CD4-positive, alpha-beta T cell treated with Interleukin-6 for 4 hours (primary cell): ENCODE measurements at places on chromosomes 12 and 14.

- DNase-seq: no peak
These were observed 7.7 kb upstream of the RACGAP1 start for GRCh38 chr12:50032854-50033581.

DNA sequence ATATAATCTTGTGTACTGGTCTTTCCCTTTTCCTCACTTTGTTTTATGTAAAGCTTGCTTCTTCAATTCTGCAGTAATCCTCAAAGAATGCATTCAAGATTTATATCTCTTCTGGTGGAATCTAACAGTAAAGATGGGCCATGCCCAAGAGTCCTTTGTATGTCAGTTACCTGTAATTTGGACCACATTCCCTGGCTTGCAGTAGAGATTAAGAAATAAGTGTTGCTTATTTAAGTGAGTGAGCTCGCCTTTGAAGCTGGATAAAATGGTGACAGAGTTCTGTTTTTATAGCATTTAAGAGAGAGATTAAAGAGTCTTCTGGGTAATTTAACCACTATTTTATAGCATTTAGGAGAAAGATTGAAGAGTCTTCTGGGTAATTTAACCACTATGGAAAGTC lies 262.1 kb upstream of the ATP2B1 start:
- DNase-seq: no peak

DNA sequence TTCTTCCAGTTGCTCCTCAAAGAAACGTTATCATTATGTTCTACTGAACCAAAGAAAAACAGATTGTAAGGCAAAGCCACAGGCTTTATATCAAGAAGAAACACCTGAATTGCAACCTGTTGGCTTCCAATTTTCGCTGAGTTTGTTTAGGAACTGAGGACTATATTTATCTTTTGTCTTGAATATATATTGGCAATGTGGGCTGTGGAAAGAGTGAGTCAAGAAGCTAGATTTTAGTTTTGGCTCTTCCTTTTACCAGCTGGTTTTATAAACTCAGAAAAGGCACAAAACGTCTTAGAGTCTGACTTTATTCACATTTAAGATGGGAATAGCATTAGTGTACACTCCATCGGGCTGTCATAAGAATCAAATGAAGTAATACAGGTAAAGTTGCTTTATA lies 10.4 kb upstream of the PTHLH start:
- DNase-seq: no peak

GRCh38 chr12:15918066-15918465 lies 6.9 kb downstream of the DERA start:
- DNase-seq: no peak

DNA sequence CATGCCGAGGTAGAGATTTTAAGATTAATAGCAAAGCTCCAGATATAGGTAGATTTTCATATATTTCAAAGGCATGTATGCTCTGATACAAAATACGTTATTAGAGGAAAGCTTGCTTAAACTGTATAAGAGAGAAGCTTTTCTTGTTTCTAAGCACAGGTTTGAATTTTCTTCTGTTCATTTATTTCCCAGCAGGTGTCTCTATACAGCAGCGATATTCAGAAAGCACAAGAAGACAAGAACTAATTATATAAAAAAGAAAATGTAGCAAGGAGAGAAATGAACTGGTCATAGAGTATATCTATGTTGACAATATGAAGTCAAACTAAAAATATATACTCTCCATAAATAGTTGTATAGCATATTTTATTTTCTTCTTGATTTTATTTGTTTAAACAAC lies 307.4 kb upstream of the NOVA1 start:
- no peak for DNase-seq

DNA sequence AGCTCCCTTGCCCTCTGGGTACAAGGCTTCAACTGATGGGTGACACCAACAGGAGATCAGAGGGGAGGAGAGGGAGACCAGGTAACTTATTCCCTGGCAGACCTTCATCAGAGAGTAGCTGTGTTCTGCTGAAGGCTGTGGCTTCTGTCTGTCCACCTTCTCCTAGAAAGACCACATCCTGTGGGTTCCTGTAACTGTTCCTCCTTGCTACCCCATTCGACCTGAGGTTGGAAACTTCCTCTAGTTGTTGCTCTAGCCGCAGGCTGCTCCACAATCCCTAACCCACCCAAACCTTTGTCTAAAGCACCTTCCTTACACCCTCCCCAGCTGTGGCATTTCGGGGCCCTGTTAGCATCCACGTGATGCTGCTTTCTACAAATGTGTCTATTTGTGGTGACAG lies 454.2 kb downstream of the DPF3 start:
- no peak for DNase-seq

GRCh38 chr12:113245695-113246477 lies 24.6 kb downstream of the TPCN1 start:
- DNase-seq: no peak

GRCh38 chr14:61670576-61670975 lies 24.7 kb upstream of the HIF1A start:
- no peak for DNase-seq

GRCh38 chr12:114003286-114003685 lies 37.2 kb upstream of the RBM19 start:
- DNase-seq: no peak

DNA sequence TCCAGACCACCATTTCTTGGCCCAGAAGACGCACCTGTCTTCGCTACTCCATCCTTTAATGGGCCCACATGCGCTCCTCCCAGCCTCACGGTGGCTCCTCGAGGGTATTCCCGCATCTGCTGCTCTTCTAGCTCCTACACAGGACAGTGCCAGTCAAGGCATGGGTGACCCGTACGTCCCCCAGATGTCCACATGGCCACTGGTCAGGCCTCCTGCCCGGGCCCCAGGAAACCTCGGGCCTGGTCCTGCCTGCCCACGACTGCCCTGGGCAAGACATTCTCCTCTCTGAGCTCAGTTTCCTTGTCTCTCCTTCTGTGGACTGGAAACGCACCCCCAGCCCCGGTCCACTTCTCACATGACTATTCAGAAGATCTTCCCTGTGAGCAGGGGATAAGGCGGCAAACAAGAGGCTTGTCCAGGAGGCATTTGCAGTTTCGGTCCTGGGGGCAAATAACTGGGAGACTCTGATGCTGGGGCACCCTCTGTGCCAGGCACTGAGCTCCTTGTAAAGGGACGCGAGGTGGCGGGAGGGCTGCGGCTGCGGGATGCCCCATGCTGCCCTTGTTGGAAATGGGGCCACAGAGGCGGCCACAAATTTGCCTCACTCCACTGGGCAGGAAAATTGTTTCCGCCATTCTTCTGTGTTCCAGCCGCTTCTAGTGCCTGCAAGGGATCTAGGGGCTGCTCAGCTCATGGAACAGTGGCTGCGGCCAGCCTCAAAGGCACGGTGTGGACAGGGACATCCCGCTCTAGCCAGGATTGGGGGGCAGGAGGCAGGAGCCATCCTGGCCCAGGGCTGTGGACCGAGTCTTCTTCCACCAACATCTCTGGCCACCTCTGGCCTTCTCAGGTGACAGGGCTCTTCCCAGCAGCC lies 6.8 kb upstream of the BEGAIN start:
- no peak for DNase-seq

DNA sequence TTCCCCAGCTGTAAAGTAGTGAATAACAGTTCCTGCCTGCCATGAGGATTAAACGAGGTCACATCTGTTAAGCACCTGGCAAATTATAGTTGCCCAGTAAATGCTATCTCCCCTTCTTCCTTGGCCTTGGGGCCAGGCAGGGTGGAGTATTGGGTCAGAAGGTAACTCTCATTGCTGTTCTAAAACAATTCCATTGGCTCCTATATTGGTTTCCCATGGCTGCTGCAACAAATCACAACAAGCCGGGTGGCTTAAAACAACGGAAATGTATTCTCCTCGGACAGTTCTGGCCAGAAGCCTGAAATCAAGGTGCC lies 31.9 kb downstream of the MMAB start:
- no peak for DNase-seq

DNA sequence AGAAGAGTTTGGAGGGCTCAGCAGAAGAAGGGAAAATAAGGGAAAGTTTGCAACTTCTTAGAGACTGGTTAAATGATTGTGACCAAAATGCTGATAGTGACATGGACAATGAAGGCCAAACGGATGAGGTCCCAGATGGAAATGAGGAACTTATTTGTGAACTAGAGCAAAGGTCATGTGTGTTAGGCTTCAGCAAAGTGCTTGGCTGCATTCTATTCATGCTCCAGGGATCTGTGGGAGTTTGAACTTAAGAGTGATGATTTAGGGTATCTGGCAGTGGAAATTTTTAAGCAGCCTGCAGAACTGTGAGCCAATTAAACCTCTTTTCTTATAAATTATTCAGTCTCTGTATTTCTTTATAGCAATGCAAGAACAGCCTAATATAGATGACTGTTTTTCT lies 88.9 kb upstream of the ARHGAP5 start:
- DNase-seq: no peak

DNA sequence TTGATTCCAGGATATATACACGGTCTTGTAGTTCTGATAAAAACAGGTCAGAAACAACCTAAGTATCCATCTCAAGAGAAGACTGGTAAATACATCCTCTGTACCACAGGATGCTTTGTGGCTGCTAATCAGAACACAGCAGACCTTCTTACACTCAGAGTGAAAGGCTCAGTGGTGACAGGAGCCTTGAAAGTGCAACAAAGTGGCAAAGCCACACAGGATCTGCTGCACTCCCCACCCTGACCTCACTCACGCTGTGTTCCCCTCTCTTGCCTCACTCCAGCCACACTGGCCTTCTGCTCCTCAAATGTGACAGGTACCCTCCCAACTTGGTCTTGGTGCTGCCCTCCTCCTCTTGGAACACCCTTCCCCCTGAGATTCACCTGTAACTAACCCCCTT lies 98.1 kb upstream of the GRIP1 start:
- DNase-seq: peak; percentile 23

DNA sequence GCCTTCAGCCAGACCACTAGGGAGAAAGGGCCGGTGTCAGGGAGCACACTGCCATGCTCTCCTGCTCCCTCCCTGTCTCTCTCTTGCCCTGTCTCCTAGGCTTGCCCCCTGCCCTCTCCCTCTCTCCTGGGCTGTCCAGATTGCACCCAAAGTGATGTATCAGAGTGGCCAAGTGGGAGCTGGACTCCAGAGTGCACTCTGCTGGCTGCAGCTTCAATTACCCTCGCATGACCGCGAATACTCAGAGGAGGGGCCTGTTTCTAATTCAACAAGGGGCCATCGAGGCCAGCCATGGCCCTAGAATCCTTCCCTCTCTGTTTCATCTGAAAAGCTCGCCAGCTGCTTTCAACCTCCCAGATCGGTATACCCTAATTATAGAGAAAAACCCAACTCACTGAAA lies 206.4 kb upstream of the FKBP4 start:
- no peak for DNase-seq

DNA sequence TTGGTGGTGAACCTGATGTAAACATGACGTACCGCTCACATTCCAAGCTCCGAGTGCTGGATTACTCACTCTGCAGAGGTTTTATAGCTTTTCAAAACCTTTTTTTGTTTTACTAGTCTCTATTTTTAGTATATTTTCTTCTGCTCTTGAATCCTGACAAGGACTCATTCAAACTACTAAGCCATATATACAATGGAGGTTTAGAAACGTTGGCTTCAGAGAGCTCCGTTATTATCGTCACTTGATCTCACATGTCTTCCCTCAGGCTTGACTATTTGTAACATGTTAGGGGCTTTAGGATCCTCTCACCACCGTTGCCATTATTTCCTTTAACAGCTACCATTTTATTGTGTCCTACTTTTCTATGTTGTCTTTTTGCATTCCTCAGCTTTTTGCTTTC lies 1321.5 kb upstream of the FLRT2 start:
- DNase-seq: no peak

DNA sequence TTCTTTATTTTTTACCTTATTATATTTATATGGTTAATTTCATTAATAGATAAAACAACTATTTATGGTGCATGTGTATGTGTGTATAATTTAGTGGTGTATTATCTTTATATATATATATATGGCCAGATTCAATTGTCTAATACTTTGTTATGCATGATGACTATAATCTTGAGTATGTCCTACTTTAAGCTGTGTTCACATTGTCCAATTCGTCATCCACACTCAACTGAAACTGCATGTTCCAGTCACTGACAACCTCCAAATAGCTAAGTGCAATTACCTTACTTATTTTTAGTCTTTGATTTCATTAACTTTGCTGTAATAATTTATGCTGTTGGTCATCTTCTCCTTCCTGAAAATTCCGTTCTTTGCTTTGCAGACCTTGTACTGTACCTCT lies 306.5 kb upstream of the TMTC1 start:
- DNase-seq: no peak

DNA sequence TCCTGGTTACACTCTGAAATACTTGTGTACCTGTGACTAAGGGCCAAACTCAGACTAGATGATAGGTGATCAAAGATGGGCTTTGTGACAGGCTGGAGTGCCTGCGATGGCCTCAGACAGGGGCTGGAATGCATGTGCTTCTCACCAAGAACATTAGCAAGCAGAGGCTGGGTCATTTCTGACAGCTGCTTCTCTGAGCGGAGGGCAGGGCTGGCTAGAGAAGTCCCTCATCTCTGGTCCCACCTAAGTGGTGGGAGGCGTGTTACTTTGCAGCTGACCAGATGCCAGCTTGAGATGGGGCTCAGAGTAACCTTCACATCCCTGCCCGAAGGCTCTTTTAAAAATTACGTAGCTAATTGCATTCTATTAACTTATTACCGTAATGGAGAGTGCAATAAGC lies 106.8 kb upstream of the RTL1 start:
- no peak for DNase-seq

- DNase-seq: no peak
These were observed 140.7 kb upstream of the PWP1 start for GRCh38 chr12:107544937-107545336.

GRCh38 chr14:83559721-83560120 lies 1970.2 kb upstream of the FLRT2 start:
- no peak for DNase-seq

DNA sequence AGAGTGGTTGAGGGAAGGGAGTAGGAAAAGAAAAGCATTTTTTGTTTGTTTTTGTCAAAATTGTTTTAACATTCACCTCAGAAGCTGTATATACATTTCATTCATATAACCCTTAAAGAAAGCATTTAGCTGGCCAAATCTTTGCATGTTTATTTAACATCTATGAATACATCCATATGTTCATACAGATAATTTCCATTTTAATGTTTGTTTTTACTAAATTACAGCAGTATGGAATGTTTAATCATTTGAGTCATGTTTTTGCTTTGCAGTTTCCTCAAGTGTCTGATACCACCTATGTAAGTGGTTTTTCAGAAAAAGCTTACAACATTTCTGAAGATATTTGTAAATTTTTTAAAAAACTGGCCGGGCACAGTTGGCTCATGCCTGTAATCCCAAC lies 84.3 kb upstream of the ATF1 start:
- no peak for DNase-seq

DNA sequence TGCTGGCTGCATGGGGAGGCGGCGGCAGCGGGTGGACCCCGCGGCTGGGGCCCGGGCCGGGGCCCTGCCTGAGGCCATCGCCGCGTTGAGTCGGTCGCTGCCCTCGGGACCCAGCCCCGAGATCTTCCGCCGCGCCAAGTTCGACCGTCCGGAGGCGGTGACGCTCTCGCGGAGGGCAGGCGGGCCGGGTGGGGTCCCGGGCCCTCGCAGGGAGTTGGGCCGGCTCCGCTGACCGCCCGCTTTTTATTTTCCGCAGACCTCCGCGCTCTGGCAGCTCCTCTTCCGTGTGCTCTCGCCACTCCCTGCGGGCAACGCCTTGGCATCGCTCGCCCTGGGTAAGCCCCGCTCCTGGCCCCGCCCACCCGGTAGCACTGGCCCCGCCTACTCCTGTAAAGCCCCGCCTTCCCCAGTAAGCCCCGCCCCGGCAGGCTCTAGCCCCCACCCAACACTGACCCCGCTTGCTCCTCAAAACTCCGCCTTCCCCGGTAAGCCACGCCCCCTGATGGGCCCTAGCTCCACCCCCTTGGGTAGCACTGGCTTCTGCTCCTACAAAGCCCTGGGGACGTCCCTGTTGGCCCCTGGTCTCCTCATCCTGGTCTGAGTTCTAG lies 424 bp downstream of the TEDC1 start:
- peak; percentile 73 for DNase-seq

GRCh38 chr12:132734206-132734605 lies 23.6 kb downstream of the PGAM5 start:
- no peak for DNase-seq
